ENCODE measurements at places on chromosomes 1 and 21. TPM values are rescaled to one million over a fixed set of nuclear protein-coding genes. Genes with fewer than 3 reads are reported as not detected.

Gene IFI44L
- 82.0 TPM for total RNA-seq

Gene ZFP69B
- 4.5 TPM for total RNA-seq

Gene SLFNL1
- 0.52 TPM for total RNA-seq

Gene GABRD
- not detected for total RNA-seq

Gene ESPN
- total RNA-seq: 2.2 TPM

Gene UBXN11
- 24.0 TPM for total RNA-seq

Gene PDC
- total RNA-seq: not detected

Gene LDLRAD1
- total RNA-seq: 0.24 TPM

Measured in Calu3 (cell line).